ENCODE measurements at places on chromosomes 7 and 10.

DNA sequence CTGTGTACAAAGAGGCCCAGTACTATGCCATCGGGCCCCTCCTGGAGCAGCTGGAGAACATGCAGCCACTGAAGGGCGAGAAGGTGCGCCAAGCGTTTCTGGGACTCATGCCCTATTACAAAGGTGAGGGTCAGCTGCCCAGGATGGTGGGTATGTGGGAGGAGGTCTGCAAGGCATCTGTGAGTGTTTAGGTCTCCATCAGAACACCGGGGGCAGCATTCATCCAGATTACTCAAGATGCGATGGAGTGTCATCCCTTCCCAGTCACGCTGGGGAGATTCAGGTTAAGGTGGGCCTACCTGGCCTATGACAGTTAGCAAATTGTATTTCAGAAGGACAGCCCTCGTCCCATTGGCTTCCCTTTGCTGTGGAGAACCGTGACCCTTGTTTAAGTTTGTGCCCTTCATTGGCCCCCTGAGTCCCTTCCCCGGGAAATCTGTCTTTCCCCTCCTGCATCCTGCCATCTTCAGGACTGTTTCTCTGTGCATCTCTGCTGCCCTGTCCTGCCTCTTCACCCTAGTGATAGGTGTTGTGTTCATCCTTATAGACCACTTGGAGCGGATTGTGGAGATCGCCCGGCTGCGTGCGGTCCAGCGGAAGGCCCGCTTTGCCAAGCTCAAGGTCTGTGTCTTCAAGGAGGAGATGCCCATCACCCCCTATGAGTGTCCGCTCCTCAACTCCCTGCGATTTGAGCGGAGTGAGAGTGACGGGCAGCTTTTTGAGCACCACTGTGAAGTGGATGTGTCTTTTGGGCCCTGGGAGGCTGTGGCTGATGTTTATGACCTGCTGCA lies 9.8 kb downstream of the KCTD7 start:
- DNase-seq: no peak

- peak; percentile 21 for DNase-seq
Observed at GRCh38 chr10:16792675-16793074, 24.5 kb downstream of the RSU1 start.

DNA sequence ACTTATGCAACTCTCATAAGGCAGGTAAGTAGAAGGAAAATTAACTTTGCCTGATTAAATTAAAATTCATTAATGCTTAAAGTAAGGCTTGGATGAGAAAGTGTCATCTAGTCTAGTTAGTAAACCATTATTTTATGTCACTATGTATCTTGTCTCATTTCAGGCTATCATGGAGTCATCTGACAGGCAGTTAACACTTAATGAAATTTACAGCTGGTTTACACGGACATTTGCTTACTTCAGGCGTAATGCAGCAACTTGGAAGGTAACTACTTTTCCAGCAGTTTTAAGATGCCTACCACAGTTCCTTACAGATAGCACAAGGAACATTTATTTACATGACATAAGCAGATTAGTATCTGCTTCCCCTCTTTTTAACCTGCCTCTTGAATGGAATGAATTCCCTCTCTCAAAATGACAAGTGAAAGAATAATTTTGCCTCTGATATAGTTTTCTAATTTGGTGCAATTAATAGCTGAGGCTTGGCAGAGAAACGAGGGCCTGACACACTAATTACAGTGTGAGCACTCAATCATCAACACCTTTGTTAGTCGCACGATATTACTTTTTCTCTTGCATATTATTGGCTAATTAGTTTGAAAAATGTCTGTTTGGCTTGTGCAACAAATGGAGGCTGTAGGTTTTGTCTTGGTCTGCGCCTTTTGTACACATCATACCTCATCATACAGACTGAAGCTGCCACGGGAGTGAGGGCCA lies 245.0 kb downstream of the FOXP2 start:
- no peak for DNase-seq

- no peak for DNase-seq
Observed at GRCh38 chr7:41992881-41993867, 243.8 kb downstream of the GLI3 start.

DNA sequence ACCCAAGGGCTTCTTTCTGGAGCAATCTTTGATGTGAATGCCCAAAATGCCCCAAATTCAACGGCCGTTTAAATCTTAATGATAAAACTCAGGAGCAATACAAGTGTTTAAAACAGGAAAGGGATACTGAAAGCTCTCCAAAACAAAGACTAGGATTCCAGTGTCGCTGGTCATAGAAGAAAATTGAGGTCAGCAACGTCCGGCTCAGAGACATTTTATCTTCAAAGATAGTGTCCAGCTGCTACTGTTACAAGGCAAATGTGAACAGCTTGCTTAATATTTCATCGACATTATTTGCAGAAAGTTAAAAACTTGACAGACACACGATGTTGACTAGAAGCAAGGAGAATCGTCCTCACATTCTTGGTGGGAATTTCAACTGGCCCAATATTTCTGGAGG lies 15.4 kb upstream of the CTBP2 start:
- no peak for DNase-seq

GRCh38 chr7:30177186-30177585 lies 42.4 kb downstream of the MTURN start:
- no peak for DNase-seq

- peak; percentile 64 for DNase-seq
Observed at GRCh38 chr10:73076360-73077183, 20.1 kb downstream of the P4HA1 start.

GRCh38 chr7:73715648-73716317 lies 3.7 kb downstream of the STX1A start:
- peak; percentile 92 for DNase-seq

- no peak for DNase-seq
Observed at GRCh38 chr7:112162142-112162766, 43.9 kb downstream of the DOCK4 start.

GRCh38 chr7:130941322-130942210 lies 207.6 kb upstream of the KLF14 start:
- no peak for DNase-seq

- DNase-seq: no peak
Observed at GRCh38 chr7:158550886-158551452, 36.7 kb downstream of the PTPRN2 start.

DNA sequence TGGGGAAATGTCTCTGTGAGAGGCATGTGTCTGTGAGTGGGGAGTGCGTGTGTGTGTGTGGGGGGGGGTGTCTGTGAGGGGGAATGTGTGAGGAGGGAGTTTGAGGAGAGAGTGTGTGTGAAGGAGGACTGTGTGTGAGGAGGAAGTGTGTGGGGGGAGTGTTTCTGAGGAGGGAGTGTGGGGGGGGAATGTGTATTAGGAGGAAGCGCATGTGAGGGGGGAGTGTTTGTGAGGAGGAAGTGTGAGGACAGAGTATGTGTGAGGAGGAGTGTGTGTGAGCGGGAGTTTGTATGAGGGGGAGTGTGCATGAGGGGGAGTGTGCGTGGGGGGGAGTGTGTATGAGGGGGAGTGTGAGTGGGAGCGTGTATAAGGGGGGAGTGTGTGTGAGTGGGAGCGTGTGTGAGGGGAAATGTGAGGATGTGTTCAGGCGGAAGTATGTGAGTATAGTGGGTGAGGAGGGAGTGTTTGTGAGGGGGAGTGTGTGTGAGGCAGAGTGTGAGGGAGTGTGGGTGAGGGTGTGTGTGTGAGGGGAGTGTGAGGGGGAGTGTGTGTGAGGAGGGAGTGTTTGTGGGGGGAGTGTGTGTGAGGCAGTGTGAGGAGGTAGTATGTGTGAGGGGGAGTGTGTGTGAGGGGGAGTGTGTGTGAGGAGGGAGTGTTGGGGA lies 21.8 kb upstream of the PTPRN2 start:
- no peak for DNase-seq

DNA sequence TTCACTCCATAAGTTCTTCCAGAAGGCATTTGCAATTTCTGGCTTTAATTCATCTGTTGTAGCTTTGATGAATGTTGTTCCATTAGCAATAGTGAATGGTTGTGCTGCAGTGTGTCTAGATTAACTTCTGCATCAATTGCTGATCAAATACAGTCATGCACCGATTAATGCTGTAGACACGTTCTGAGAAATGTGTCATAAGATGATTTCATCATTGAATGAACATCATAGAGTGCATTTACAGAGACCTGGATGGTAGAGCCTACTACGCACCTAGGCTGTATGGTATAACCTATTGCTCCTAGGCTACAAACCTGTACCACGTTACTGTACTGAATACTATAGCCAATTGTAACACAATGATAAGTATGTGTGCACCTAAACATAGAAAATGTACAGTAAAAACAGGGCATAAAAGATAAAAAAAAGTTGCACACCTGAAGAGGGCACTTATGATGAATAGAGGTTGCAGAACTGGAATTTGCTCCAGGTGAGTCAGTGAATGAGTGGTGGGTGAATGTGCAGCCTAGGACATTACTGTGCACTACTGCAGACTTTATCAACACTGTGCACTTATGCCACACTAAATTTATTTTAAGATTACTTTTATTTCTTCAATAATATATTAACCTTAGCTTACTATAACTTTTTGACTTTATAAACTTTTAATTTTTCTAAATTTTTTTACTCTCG lies 170.7 kb downstream of the HERPUD2 start:
- no peak for DNase-seq

Data from AG20443 (cell line).